ENCODE measurements at places on chromosomes 5 and 9. TPM values are rescaled to one million over a fixed set of nuclear protein-coding genes. Genes with fewer than 3 reads are reported as not detected.
A peak's percentile ranks its signal among the peaks of the same experiment; 100 is the strongest.

Gene LHFPL2
- 44.2 TPM for total RNA-seq

DNA sequence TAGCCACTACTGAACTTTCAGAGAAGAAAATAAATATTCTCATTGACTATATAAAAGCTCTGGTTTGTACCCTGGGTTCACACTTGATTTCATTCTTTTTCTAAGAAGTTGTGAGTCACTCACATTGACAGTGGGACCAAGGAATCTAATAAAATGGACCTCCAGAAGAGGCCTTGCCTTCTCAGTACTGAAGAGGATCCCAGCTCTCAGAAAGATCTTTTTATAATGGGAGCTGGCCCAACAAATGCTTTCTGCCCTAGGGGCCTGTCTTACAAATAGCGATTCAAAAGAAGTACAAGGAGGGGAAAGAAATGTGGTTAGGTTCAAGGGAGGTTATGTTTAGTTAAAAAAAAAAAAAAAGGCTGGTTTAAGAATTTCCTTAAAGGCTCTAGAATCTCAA lies 237.9 kb downstream of the ISL1 start:
- no peak for ATAC-seq

Gene JAKMIP2
- total RNA-seq = 2.3 TPM

Gene NKD2
- 1.9 TPM for total RNA-seq

DNA sequence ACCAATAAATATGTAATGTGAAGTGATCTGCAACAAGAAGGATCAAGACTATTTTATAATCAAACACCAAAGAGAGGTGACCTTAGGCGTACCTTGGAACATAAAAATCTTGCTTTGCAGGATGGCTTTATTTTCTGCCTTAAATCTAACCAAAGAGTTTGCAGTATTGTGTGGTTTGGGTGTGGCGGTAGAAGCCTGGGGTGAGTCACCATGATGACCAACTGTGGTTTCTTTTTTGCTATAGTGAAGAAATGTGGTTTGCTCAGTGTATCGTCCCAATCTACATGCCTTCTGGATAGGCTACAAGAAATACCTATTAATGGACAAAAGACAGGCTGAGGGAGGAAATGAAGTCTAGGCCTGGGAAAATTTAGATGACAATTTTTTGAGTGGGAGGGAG lies 5.1 kb upstream of the CAST start:
- peak; percentile 26 for ATAC-seq

Gene EIF4E1B
- total RNA-seq = not detected

DNA sequence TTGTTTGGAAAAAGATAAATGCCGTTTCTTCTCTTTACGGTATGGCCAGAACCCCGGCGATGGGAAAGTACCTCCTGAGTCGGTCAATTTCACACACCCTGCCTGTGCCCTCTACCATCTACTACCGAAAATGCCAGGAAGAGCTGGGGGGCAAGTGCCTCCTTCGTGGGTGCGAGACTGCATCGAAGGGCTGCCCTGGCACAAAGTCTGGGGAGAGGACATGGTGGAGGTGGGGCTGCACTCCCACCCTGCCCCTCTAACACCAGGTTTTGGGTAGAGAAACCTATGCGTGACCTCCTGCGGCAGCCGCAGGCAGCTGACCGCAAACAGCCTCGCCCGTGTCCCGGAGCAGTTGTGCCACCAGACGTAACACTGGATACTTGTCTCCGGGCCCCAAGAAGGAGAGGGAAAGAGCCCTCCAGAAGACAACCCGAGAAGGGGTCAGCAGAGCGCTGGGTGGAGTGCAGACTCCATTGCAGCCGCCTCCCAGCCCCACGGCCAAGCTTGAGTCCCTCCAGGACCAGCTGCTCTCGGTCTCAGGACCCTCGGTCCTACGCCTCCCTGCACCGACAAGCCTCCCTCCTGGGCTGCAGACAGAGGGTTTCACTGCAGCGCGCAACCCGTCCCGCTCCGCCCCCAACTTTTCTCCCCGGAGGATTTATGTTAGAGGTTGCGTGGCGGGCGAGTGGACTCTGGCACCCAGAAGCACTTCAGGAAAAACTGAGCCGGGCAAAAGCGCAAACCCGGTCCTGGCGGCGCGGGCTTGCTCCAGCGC lies 823 bp upstream of the PRDM6 start:
- no peak for ATAC-seq

GRCh38 chr9:104780796-104781395 lies 17.0 kb downstream of the NIPSNAP3B start:
- ATAC-seq = no peak

- ATAC-seq = no peak
Observed at GRCh38 chr5:109614301-109614700, 75.4 kb upstream of the MAN2A1 start.

DNA sequence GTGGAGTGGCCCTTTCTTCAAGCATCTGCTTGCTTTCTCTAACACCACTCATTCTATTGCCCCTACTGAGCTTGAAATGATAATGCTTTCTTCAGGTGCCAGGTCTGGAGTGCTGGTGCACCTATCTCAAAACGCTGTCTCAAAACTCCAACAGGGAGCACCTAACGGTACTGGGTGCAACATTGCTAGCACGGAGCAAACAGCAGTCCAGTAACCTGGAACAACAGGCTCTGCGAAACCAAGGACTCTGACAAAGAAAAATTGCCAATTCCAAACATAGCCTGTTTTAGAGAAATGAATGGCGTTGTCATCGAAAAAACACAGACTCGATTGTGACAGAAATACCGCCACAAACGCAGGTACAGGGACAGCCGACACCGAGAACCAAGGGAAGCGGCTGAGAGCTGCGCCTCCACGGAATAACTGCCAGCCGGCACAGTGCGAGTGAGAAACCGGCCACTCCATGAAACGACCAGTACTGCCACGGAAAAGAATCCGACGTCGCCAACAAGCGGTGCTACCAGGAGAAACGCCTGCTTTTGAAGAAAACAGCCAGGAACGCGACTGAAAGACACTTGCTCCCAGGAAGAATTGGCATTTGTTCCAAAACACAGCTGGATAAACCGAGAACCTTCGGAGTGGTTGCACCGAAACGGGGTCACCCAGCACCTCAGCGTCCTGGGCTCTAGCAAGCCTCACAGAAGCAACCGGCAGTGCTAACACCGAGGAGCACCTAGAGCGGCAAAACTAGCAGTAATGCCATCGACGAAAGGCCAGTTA lies 3.1 kb downstream of the ANXA2R start:
- ATAC-seq = no peak

Gene F2RL1
- not detected for total RNA-seq

Gene GMCL2
- total RNA-seq = not detected

- no peak for ATAC-seq
Observed at GRCh38 chr9:133320421-133320881, 15.5 kb downstream of the SURF6 start.

Gene SPINK7
- 0.89 TPM for total RNA-seq

GRCh38 chr5:153458268-153458667 lies 32.2 kb upstream of the GRIA1 start:
- no peak for ATAC-seq

Gene TRIM41
- total RNA-seq = 10.2 TPM

GRCh38 chr9:131651160-131651559 lies 88.7 kb downstream of the RAPGEF1 start:
- no peak for ATAC-seq

- ATAC-seq = no peak
Observed at GRCh38 chr5:112239996-112240395, 179.1 kb downstream of the EPB41L4A start.

Gene SPDL1
- total RNA-seq = 5.7 TPM

- ATAC-seq = no peak
Observed at GRCh38 chr9:5326187-5326586, 13.5 kb downstream of the RLN1 start.

DNA sequence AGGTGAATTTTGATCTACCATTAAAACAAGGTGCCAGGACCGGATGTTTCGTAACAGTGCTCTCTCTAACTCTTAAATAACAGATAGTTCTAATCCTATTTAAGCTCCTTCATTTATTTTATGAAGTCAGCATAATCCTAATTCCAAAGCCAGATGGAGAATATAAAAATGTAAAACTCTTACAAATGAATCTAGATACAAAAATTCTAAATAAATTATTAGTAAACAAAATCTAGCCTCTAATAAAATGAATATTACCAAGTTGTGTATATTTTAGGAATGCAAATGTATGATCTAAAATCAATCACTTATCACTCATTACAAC lies 32.4 kb upstream of the IL33 start:
- ATAC-seq = no peak

Gene LRRC19
- not detected for total RNA-seq

- no peak for ATAC-seq
Observed at GRCh38 chr9:95484225-95484624, 32.5 kb downstream of the PTCH1 start.

Gene FAM81B
- not detected for total RNA-seq

DNA sequence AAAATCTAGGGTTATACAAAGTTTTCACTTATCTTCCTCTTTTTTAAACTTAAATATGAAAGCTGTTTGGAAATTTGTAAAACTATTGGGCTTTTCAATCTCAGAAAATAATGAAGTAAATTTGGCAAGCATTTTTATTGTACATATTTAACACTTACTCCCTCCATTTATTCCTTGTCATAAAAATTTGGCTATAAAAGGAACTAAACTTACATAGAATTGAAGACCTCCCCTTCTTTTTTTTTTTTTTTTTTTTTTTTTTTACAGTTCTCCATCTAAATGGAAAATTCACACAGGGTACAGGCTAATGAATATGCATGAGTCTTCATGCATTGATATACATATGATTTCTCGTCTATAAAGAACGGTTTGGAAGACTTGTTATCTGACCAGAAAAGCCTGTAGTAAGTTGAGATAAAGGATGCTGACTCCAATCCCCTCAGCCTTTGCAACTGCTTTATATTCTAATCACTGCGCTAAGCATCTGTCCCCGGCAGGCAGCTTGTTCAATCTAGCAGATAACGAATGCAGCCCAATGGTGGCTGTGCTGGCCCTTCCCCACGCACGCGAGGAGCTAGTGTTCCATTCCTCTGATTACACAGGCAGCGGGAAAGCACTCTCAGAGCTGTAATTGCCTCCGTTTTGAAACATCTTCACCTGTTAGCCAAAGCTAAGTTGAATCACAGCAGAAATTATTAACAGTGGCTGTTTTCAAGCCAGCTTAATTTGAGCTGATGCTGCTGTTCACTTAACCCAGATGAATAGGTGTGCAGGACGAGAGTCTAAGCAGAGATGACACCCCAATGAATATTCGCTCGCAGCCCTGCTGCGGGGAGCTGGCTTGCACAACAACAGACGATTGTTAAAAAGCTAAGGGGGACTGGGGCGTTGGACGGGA lies 453.8 kb upstream of the ZNF608 start:
- no peak for ATAC-seq

GRCh38 chr5:73039082-73039481 lies 81.3 kb upstream of the TMEM171 start:
- no peak for ATAC-seq

DNA sequence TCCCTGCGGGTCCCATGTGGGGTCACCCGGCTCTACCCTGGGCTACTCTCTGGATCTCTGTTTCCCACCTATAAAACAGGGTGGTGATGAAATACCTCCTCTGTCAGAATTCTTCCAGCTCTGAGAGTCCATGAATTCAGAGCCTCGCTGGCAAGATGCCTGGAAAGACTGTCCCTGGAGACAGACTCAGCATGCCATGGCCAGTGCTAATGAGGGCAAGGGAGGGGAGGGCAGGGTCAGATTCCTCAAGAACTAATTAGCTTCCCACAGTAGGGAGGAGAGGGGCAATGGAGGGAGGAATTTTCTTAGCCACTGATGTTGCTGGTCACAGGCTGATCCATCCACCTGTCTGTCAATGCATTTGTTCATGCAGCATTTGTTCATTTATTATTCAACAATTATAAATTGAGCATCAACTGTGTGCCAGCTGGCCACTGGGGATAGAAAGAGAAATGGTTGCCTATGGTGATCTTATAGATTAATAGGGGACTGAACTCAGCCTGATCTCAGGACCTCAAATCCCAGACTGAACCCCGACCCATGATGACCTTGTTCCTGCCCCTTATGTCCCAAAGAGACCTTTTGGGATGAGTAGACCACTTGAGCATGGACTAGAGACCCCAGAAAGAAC lies 4.7 kb downstream of the SYNPO start:
- ATAC-seq = no peak

- no peak for ATAC-seq
Observed at GRCh38 chr5:16735101-16736060, 118.6 kb upstream of the RETREG1 start.

Gene RMRP
- total RNA-seq = 4,855 TPM

DNA sequence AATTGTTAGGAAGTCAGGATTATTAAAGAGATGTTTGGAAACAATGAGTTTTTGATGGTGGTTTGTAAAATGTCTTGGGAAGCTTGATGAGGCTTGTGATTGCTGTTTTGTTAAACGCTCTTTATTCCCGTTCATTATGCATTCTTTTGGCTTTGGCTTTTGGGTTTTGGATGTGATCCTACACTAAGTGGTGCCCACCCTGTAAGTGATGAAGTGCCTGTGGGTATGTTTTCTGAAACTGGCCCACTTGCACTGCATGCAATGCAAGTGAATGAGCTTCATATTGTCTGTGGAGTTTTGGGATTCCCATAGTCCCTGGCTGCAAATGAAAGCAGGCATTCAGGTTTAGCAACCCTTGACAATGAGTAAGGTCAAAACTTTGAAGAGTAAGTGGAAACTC lies 1035.5 kb upstream of the WWC1 start:
- no peak for ATAC-seq

GRCh38 chr9:6984941-6985578 lies 227.3 kb downstream of the KDM4C start:
- no peak for ATAC-seq

GRCh38 chr5:43627028-43627427 lies 24.0 kb downstream of the NNT start:
- peak; percentile 55 for ATAC-seq

- ATAC-seq = no peak
Observed at GRCh38 chr5:179119415-179120170, 59.4 kb downstream of the ZNF354C start.

- ATAC-seq = peak; percentile 52
Observed at GRCh38 chr5:173923218-173924095, 35.3 kb downstream of the CPEB4 start.

DNA sequence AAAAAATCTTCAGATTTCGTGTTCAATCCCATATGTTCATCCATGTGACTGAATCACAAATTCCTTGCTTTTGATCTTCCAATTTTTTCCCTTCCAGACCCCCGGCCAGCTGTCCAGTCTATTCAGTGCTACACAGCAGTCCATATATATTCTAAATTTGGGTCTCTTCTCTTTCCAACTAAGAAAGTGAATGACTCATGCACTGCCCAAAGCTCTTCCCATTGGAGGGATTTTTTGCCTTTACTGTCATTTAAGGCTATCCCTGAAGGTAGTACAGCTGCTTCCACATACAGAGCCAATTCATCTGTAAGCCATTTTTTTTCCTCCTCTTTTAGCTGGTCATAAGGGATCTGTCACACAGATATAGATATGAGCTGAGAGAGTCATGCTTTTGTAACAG lies 478.3 kb downstream of the DMRT2 start:
- no peak for ATAC-seq

Gene TSSK1B
- not detected for total RNA-seq

GRCh38 chr5:39760385-39761198 lies 335.8 kb upstream of the DAB2 start:
- ATAC-seq = peak; percentile 93
